Activated B cell treated with CpG ODN at 0.5 μM for 24 hours (primary cell): ENCODE measurements at places on chromosomes 7 and 10.
A peak's percentile ranks its signal among the peaks of the same experiment; 100 is the strongest.

DNA sequence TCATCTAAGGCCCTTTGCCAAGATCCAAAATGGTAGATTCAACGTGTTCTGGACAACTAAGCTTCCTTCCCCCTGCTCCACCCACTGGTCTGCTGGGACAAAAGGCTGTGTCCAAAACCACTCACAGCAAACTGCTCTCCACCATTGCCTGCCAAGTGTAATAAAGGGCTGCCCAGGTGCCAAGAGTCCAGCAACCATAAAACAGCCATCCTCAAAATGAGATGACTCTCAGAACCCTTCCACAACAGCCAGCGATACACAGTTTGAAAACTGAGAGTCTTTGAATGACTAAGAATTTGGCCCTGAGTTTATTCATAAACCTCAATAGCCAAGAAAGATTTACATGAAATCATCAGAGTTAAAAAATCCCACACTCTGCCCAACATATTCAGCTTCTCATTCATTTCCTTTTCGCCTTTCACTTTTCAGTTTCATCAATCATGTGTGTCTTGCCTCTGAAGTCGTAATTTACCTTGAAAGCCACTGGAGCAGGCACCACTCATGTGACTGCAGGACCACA lies 658.1 kb upstream of the MGMT start:
- DNase-seq, result no peak

DNA sequence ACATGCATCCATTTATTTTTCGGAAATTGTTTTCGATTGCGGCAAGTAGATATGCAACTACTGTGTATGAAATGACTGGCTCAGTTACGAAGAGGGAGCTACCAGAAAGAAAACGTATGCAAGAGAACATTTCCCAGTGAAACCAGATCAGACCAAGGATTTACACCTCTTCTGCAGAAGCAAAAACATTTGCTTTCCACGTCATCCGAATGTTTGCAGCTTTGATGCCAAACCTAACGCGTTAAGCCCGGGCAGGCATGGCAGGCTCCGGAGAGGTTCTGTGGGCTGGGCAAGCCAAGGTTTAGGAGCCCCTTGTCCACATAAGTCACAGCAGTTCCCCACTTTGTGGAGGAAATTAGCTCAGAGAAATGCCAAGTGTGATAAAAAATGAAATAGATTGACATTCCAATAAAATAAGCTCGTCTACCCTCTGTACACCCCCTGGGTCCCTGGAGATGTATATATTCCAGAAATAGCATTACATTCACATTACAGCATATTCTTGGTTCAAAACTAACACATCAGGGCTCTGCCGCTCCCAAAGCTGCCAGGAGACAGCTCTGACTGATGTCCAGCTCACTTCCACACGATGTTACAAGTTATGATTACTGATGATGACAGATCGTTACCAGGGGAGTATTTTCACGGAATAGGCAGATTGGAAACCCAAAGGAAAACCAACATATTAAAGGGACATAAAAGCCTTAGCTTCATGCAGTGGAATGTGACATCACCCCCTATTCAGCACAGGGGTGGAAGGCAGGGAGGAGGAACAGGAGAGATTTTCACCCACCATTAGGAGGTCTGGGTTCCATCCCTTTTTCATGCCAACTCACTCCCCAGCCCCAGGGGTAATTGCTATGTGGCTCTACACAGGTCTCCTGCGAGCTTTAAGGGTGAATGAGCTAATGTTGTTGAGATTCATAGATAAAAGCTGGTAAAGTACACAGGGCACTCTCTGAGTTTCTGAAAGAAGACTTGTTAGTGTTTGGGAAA lies 81.5 kb downstream of the LYZL1 start:
- DNase-seq, result no peak

DNA sequence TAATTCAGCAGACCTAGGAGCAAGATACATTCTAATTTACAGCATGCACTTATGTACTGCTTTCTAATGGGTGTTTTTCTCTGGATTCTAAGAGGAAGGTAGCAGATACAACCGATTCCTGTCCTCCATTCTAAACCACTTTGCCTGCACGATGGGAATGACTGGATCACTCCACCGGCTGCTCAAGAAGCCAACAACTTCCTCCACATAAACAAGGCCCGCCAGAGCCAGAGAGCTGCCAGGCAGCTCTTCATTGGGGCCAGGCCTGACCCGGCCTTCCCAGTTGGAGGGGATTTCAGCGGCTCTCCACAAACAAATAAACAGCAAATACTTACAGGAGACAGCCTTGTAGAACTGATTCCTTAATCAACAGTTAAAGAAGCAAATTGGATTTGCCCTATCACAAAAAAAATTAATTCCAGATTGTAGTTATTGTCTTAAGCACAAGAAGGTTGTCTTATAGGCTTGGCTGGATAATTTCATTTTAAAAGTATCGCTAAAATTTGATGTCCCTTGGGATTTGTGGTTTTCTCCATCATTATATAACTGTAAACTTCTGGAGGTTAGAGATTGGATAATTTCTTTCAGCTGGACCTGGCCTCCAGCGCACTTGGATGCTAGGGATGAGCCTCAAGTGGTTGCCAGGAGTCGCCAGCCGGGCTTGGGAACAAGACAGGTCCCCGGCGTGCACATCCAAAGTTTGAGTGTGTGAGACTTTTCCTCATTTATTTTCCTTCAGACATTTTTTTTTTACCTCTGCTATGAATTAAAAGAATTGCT lies 20.9 kb downstream of the EBF3 start:
- no peak for DNase-seq

DNA sequence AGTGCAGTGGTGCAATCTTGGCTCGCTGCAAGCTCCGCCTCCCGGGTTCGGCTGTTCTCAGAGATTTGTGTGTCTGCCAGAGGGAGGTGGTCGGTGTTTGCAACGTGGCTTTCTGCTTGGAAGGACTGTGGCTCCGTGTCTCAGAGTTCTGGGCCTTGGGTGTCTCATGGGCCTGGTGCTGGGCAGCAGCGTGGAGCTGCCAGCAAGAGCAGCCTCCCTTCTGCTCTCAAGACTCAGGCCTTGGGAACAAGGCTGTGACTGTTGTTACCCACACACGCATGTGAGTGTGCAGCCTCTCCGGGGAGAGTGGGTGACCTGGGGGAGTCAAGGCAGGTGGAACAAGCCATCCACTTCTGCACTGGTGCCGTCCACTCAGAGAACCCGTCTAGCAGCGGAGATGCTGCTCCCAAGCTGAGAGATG lies 52.0 kb downstream of the VIPR2 start:
- no peak for DNase-seq

GRCh38 chr7:29955799-29956486 lies 33.7 kb downstream of the SCRN1 start:
- no peak for DNase-seq

GRCh38 chr10:122171302-122172075 lies 99.6 kb upstream of the BTBD16 start:
- no peak for DNase-seq

GRCh38 chr10:6342096-6342685 lies 139.5 kb downstream of the PFKFB3 start:
- no peak for DNase-seq

GRCh38 chr10:29714096-29714874 lies 79.5 kb upstream of the SVIL start:
- no peak for DNase-seq

DNA sequence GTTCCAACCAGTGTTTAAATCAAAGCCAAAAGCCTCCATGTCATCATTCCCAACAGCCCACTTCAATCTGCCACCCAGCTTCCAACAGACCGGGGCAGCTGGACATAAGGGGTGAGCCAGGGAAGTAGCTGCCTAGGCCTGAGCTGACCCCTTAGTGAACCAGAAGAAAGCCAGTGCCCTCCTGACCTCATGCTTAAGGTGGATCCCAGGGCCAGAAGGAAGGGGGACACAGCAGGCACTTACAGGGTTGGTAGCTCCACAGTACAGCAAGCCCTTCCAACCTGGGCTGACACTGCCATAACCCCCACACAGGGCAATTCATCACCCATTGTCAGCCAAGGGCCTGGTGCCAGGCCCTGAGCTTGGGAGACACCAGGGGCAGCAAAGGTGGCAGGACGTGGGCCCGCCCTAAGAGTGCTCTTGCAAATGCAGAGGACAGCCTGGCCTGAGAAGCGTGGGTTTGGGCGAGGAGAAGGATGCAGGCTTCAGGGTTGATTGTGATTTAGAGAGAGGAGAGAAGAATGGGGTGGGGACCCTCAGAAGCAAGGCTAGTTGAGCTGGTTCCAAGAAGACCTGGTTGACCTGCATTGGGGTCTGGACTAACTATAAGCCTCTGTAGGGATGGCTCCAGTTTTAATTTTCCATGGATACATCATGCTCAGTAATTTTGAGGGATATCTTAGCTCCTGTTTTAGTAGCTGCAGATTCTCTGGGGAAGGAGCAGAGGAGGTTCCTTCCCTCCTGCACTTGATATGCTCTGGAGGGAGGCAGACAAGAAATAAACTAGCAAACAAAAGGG lies 3.1 kb upstream of the CYP26A1 start:
- DNase-seq, result no peak

GRCh38 chr7:137619181-137619580 lies 227.6 kb downstream of the DGKI start:
- no peak for DNase-seq

- no peak for DNase-seq
Observed at GRCh38 chr10:20237091-20237570, 420.9 kb downstream of the PLXDC2 start.

- peak; percentile 48 for DNase-seq
Observed at GRCh38 chr7:7944619-7945282, 23.8 kb upstream of the GLCCI1 start.

GRCh38 chr7:39617005-39617404 lies 6.4 kb upstream of the RALA start:
- no peak for DNase-seq

- DNase-seq, result no peak
Observed at GRCh38 chr10:71228875-71229675, 16.7 kb downstream of the UNC5B start.

DNA sequence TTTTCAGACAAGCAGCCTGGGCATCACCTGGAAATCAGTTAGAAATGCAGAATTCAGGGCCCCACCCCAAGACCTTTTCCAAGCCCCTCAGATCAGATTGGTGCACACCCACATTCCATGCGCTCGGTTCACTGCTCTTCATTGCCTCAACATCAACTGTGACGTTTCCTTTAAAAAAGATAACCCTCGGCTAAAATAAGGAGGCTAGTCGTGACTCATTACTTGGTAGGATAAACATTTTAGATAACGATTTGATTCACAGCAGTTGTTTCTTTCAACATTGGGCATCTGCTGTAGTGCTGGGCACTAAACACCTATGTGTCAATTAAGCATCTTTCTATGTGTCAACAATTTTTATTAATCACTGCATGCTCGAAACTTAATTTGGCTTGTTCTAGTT lies 191.1 kb upstream of the LRGUK start:
- no peak for DNase-seq

DNA sequence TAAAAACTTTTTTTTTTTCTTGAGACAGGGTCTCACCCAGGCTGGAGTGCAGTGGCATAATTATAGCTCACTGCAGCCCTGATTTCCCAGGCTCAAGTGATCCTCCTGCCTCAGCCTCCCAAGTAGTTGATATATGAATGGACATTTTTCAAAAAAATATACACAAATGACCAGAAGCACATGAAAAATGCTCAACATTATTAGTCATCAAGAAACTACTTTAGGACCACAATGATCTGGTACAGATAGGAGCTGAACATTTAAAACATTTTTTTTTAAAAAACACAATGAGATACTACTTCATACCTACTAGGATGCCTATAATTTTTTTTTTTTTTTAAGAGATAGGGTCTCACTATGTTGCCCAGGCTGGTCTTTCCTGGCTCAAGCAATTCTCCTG lies 21.7 kb downstream of the SCD start:
- DNase-seq, result no peak

DNA sequence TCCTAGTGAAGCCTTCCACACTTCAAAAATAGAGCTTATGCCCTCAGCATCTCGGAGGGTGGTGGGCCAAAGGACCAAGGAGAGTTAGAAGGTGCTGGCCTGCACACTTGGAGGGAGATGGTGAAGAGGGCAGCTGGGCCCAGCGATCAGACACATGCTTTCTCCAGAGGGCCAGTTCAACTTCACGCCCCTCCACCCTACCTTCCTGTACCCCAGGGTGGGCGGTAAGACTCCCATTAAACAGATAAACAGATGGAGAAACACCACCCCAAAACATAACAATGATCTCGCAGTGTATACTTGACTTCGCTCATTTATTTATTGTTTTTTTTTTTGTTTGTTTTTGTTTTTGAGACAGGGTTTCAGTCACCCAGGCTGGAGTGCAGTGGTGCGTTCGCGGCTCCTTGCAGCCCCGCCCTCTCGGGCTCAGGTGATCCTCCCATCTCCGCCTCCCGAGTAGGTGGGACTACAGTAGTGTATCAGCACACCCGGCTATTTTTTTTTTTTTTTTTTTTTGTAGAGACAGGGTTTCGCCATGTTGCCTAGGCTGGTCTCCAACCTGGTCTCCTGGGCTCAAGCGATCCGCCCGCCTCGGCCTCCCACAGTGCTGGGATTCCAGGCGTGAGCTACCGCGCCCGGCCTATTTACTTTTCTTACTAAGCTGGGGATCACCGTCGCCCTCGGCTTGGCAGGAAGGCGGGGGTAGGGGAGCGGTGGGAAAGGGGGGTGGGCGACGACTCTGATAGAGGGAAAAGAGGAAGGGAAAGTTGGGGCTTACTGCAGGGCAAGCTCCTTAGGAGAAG lies 1.8 kb downstream of the C10orf95 start:
- peak; percentile 66 for DNase-seq

- DNase-seq, result no peak
Observed at GRCh38 chr7:142066536-142066935, 45.0 kb upstream of the MGAM2 start.

GRCh38 chr7:24560772-24561171 lies 12.5 kb upstream of the PALS2 start:
- no peak for DNase-seq

GRCh38 chr10:68110027-68110426 lies 739 bp downstream of the MYPN start:
- no peak for DNase-seq

GRCh38 chr7:103525937-103526336 lies 79.9 kb upstream of the SLC26A5 start:
- no peak for DNase-seq

- DNase-seq, result no peak
Observed at GRCh38 chr7:63112764-63113712, 885.6 kb upstream of the ZNF722 start.

GRCh38 chr10:45581582-45582385 lies 90.8 kb downstream of the ZFAND4 start:
- DNase-seq, result no peak

DNA sequence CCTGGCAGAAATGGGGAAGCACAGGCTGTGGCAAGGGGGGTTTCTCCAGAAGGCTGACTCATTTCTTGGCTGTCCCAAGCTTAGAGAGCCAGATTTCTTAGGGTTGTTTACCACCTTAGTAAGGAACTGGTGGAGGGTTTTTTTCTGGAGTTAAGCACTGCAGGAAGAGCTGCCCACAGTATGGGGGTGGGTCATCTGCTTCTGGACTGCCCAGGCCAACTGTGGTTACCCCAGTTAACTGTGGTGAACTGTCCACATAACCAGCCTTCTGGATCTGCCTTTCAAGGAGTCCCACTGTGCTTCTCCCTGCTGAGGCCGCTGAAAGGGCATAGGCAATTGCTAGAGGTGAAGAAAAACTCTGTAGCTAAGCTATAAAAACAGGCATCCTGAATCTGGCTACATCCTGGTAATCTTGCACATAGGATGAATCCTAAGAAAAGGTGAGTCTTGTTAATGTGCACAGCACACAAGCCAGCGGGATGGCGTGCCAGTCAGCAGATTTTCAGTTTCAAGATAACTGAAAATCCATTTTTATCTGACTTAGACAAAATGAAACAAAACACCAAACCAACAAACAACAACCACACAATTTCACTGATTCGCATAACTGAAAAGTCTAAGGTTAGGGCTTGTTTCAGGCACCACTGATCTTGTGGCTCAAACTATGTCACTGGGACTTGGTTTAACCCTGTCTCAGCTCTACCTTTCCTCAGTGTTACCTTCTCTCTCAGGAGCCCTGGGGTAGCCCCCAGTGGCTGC lies 21.6 kb upstream of the TSPAN33 start:
- peak; percentile 53 for DNase-seq
